SHP77 (cell line): ENCODE measurements at places on chromosomes 1 and 21.

DNA sequence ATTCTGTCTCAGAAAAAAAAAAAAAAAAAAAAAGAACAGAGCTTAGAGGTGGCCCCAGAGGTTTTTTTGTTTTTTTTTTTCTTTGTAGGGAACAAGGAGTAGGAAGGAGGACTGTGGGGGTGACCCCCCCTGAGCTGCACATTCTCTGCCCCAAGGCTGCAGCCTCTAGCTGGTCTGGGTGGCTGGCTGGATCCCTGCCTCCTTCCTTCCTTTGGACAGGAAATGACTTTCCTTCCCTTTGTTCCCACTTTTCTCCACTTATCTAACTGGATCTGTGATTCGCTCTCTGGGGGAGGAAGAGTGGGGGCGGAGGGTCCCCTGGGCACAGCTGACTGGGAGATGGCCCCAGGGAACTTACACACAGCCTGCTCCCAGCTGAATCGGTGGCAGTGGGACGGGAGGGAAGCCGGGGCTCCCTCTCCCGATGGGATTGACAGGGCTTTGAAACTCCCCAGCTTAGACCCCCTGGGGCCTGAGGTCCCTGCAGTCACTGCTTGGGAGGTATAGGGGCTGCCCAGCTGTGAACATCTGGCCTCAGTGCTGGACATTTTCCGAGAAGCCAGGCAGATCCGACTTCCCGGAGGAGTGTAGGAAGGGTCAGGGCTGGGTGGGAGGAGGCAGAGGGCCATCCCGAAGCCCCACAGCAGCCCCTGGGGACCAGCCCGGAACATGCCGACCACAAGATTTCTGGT, 2.1 kb downstream of the FBLIM1 start:
- no peak for DNase-seq

GRCh38 chr1:157073944-157074685, 25.5 kb downstream of the ETV3L start:
- peak; percentile 94 for DNase-seq

- DNase-seq, result no peak
These were observed 24.8 kb downstream of the KDM1A start for GRCh38 chr1:23044035-23044434.

- DNase-seq, result no peak
These were observed 29.2 kb upstream of the TSNAX start for GRCh38 chr1:231499148-231499763.

DNA sequence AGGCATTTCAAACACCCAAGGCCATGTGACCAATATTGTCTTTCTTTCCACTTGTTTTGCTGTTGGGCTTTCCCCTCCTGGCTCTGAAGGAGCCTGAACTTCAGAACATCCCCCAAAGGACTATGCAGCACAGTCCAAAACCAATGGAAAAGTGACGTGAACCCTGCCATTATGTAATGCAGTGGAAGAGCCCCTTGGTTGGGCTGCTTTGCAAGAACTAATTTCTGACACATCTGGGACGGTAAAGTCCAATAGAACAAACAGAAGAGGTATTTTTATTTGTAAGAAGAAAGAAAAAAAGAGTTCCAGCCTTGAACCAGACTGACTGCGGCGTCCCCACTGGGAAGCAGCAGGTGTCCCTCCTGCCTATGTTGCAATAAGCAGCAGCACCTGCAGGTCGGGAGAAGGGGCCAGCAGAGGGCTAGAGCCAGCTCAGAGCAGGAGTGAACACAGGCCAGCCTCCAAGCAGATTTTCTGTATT, 116.7 kb downstream of the CDC7 start:
- peak; percentile 7 for DNase-seq

DNA sequence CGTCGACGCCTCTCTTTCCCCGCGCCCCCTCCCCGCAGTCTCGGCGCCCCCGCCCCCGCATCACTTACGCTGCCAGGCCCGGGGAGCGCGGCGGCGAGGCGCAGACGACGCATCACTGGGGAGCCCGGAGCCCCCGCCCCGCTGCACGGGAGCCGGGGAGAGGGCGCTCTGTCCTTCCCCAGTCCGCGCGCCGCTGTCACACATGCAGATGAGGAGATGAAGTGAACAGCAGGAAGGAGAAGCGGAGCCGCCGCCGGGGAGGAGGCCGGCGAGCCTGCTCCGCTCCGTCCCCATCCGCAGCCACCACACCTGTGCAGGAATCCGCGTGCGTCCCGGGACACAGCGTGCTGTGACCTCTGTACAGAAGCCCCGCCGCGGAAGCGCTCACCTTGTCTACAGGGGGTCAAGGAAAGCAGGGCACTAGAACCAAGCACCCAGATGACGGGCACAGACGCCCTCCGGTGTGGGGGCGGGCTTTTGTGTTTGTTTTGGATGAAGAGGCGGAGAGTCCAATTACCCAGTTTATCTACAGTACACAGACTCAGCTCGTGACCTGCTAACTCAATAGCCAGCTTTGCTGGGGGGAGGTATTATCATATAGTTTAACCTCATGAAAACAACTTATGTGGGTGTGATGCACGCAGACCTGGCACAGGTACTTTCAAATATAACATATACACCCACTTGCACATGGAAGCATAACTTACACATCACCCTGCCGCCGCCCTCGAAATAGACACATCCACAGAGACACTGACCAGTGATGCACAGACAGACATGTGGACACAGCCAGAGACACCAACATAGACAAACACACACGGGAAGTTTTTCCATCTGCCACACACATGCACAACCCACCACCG, 12.4 kb downstream of the KLHDC8A start:
- DNase-seq, result peak; percentile 21

- peak; percentile 38 for DNase-seq
These were observed 8.4 kb downstream of the TIPRL start for GRCh38 chr1:168187177-168187576.

- no peak for DNase-seq
These were observed 320.7 kb downstream of the PTPRU start for GRCh38 chr1:29557066-29557465.

GRCh38 chr1:24437631-24438396, 22.2 kb downstream of the NIPAL3 start:
- no peak for DNase-seq

DNA sequence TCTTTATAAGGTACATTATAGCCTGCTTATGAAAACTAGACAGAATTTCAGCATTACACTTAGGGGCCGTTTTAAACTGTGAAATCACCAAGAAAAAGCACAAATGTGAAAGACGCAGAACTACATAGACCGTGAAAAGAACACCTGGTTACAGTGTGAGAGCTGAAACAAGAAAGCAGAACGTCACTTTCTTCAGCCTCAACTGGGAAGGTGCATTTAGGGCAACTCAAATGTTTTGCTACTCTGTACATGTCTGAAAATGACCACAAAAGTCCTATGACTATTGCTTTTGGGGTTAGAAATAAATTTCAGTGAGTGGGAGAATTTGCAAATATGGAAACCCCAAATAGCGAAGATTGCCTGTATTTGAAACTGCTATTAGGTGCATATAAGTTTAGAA, 268.7 kb downstream of the OLFM3 start:
- DNase-seq, result no peak

DNA sequence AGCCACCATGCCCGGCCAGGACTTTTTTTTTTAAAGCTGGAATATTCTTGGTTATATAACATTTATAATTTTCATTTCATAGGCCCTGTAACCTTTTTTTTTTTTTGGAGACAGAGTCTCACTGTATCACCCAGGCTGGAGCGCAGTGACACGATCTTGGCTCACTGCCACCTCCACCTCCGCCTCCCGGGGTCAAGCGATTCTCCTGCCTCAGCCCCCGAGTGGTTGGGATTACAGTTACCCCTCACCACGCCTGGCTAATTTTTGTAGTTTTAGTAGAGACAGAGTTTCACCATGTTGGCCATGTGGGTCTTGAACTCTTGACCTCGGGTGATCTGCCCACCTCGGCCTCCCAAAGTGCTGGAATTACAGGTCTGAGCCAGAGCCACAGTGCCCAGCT, 12.6 kb downstream of the ZYG11B start:
- DNase-seq, result no peak

- no peak for DNase-seq
These were observed 18.3 kb downstream of the SPATA21 start for GRCh38 chr1:16418823-16419425.

DNA sequence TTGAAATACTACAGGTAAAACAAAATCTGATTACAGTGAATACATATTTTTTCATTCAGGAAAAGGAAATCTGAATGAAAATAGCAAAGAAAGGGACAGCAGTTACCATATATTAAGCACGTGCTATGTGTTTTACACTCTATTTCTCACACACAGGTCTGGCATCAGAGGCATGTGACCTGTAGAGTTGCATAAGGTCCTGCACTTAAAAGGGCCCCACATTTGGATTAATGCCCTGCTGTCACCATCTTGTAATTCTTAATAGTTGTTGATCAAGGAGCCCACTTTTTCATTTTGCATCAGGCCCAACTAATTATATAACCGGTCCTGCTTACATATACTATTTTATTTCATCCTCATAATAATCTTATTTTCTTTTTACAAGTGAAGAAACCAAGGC, 125.8 kb downstream of the LRRC40 start:
- no peak for DNase-seq

GRCh38 chr1:230519246-230519645, 93.1 kb upstream of the PGBD5 start:
- DNase-seq, result no peak

DNA sequence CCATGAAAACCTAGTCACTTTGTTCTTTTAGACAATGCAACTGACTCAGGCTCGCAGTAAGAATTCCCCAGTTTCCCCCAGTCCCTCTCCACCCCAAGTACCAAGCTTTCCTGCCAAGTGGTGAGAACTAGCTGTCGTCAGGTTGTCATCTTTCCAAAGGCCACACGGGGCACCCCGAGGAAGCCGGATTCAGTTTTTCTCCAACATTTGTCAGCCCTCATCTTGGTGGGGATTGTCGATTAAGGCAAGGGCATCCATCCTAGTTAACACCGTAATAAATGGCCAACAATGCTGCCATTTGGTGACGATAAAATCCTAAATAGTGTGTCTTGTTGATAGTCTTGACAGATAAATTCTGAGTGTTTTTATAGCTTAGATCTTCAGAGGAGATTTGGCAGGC, 55.9 kb upstream of the PROX1 start:
- DNase-seq, result no peak

DNA sequence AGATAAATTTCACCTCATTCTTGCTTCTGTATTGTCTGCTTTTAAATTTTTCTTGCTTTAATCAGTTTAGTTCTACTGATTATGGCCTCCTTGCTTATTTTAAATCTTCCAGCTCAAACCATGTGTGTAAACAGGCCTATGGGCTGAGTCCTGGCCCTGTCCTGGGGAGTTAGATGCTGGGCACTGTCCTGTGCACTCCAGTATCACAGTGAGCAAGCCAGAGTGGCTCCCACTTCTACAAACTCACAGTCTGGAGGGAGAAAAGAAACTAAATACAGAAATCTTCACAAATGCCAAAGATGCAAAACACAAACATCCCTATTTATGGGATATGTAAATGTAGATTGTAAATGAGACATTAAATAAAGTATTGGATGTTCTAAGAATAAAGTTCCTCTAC, 101.1 kb upstream of the POGK start:
- no peak for DNase-seq
